ENCODE measurements at places on chromosomes 2 and 18.
A peak's percentile ranks its signal among the peaks of the same experiment; 100 is the strongest.

DNA sequence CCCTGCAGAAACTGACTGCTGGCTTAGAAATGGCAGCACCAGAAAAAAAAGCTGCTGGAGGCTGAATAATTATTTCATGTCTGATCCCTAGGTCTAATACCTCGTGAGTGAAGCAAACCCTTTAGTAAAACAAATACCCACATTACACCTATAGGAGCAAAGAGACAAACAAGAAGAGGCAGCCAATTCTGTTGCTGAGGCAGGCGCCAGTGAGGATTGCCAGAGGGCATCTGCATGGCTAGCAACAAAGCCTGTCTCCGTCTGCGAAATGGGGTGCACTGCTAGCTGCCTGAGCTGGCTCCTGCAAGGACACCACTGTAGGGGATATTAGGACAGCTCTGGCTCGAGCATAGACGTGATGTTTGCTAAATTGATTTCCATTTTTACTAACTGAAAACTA lies 509.7 kb downstream of the TDRD15 start:
- DNase-seq, result no peak

DNA sequence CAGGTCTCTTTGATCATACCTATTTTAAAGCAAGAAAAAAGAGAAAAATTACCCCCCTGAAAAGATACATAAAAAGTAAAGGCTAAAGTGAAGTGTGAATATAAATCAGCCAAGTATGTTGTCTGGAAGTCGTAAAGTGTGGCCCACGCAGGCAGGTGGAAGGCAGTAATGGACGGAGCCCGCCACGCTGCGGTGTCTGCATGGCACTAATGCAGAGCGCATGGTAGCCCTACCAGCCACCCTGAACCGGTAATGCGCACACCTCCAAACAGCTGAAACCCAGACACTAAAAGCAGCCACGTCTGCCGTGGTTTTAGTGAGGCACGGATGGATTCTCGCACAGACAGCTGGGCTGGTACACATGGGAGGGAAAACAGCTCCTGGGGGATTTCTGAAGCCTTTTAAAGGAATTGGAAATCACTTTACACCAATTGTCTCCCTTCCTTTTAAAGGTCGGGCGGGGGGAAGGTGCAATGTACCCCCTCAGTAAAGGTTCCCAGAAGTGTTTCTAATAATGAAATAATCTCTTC lies 615.2 kb downstream of the CNTNAP5 start:
- no peak for DNase-seq

DNA sequence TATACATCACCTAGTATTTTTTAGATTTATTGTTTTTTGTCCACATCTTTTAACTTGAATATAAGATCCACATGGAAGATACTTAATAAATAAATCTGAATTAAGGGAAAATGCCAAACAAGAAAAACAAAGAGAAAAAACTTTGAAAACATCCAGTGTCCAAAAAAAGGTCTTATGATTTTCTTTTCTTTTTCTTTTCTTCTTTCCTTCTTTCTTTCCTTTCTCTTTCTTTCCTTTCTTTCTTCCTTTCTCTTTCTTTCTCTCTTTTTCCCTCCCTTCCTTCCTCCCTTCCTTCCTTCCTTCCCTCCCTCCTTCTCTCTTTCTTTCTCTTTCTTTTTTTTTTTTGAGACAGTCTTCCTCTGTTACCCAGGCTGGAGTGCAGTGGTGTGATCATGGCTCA lies 29.6 kb upstream of the WIPF1 start:
- DNase-seq, result no peak

- no peak for DNase-seq
Observed at GRCh38 chr18:54871231-54871630, 43.0 kb downstream of the RAB27B start.

GRCh38 chr2:98664323-98664722 lies 55.9 kb downstream of the UNC50 start:
- DNase-seq, result peak; percentile 18

DNA sequence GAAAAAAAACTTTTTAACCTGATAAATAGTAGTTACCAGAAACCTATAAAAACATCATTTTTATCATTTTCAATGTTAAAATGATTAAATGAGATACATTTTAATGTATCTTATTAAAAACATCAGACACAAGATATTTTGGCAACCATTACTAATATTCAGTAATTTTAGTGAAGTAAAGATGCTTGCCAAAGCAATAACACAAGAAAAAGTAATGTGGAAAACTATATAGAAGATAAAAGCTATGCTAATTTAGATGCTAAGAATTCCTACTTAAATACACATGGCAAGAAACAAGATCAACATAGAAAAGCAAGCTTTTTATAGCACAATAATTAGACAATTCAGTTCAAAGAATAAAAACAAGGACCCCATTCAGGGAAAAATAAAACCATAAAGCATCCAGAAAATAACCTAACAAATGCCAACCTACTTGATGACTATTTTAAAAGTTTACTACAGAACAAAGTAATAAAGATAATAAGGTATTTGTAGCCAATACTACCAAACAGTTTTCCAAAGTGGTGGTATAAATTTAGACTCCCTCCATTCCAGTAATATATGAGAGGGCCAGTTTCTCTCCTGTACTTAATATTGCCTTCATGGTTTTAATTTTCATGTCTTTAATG lies 489.5 kb downstream of the CDH2 start:
- no peak for DNase-seq

- DNase-seq, result no peak
Observed at GRCh38 chr2:218746470-218746795, 35.5 kb upstream of the CYP27A1 start.

DNA sequence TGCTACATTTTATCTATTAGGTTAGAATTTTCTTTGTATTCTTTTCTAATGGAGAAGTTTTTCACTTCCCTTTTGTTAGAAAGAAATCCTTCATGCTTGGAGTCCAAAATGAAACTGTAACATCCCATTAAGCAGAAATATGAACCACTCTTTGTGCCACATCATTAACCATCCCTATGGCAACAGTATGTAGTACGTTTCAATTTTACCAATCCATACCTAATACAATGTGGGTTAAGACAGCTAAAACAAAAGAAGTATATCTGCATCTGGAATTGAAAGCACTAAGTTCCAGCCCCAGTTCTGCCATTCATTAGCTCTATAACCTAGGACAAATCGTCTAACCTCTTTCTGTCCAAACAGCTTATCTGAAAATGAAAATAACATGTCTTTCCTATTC lies 409.2 kb upstream of the SPHKAP start:
- no peak for DNase-seq

DNA sequence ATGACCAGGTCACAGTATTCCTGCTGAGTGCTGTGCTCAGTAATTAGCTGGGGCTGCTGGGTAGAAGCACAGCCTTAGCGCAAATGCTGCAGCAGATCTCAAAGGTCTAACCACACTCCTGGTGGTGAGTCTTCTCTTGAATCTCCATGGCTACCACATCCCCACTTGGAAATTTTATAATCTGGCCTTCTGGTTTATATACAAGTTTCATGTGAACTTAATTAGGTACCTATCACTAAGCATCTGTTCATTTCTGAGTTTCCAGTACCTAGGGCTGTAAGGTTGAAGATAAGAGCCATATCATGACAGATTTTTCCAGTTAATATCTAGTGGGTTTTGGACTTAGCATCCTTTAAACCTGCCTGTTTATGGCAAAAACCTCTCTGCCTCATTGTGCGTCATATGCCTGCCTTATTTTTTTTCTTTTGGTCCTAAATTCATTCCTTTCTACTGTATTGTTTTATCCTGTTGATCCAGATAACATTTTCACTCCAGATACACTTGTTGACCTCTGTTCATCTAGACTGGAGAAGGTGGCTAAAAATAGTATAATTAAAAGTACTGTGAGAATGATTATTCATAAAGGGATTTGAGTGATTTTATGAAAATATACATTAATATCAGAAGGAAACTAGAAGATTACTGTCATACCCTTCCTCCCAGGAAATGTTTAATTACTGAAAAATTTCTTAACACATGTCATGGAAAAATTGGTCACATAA lies 168.4 kb upstream of the THUMPD2 start:
- no peak for DNase-seq

DNA sequence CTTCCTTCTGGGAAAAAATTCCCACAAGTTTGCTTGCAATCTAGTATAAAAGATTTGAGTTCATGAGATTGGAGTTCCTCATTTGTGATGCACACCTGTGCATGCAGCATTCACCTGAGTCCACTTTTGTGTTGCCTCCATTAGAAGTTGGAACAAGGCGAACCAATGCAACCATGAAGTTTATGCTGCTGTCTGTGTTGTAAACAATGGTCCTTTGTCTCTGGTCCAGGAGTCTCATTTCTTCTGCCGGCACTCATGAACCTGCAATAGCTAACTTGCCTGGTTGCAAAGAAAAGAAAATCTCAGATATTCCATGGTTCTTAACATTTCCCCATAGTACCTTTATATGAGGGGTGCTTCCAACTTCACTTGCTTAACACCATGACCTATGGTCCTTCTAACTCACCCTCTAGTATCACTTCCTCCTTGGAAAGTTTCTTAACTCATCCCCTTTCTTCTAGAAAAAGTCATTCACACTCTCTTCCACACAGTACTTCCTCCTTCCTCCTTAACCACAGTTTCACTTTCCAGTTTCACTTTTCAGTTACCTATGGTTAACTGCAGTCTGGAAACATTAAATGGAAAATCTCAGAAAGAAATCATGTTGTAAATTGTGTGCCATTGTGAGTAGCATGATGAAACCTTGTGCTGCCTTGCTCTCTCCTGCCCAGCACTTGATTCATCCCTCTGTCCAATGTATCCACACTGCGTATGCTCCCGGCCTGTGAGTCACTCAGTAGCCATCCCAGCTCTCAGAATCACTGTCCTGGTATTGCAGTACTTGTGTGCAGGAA lies 128.8 kb upstream of the TRIB2 start:
- DNase-seq, result peak; percentile 92

GRCh38 chr2:194103941-194104659 lies 1552.9 kb upstream of the SLC39A10 start:
- peak; percentile 20 for DNase-seq

- no peak for DNase-seq
Observed at GRCh38 chr2:225379856-225380255, 19.7 kb upstream of the NYAP2 start.

- DNase-seq, result no peak
Observed at GRCh38 chr2:140061240-140061639, 1281.0 kb upstream of the NXPH2 start.

- no peak for DNase-seq
Observed at GRCh38 chr18:45019469-45019868, 338.8 kb downstream of the SETBP1 start.

GRCh38 chr18:74611765-74612164 lies 14.1 kb downstream of the ZNF407 start:
- no peak for DNase-seq

- DNase-seq, result peak; percentile 42
Observed at GRCh38 chr2:207045531-207045930, 106.2 kb downstream of the CPO start.

- DNase-seq, result peak; percentile 87
Observed at GRCh38 chr2:109382951-109383350, 230.8 kb downstream of the SEPTIN10 start.

DNA sequence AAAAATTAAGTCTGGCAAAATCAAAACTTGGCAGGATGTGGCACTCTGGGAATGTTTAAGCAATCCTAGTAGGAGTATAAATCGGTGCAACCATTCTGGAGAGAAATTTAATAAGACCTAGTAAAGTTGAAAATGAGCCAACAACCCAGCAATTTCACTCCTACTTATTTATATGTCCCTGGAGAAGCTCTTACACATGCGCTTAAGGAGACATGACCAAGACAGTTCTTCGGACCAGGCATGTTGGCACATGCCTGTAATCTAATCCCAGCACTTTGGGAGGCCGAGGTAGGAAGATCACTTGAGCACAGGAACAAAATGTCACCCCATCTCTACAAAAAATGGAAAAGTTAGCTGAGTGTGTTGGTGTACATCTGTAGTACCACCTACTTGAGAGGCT lies 374.6 kb upstream of the LYPD1 start:
- peak; percentile 13 for DNase-seq

- no peak for DNase-seq
Observed at GRCh38 chr2:85732467-85733120, 21.2 kb upstream of the ATOH8 start.

GRCh38 chr2:181596556-181596955 lies 60.3 kb downstream of the CERKL start:
- DNase-seq, result no peak

DNA sequence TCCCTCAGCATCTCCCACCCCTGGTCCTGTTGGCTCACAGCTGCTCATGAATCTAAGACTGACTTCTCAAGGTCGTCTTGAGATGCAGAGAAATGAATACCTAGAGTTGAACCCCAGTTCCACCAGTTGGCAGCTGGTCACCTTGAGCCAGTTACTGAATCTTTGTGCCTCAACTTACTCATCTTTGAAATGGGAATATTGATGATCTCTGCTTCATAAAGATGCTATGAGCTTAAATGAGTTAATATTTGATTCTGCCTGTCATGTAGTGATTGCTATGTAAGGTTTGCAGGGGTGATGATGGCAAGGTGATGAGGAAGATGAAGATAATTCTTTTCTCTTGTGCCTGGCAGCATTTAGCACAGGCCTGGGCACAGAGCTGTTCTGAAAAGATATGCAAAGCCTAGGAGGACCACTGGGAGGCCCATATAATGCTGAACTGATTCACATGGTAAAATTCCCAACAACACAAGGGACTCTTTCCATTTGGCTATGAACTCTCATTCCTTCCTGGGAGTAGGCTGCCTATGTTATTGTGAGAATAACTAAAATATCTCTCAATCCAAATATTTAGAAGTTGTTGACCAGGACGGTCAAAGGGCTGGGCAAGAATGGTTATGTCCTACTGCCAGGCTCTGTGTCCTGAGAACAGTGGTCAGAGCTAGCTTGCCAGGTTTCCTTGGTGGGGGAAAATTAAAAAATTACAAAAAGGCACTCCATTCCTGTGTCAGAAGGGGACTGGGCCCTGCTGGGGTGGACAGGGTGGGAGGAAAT lies 70.9 kb downstream of the APOB start:
- no peak for DNase-seq

GRCh38 chr2:171522052-171522787 lies at the start of gene CYBRD1:
Gene CYBRD1, plus strand, starts transcription at chr2:171522474. Its CDS starts 72 bp downstream, at chr2:171522546.
- peak; percentile 93 for DNase-seq

- no peak for DNase-seq
Observed at GRCh38 chr2:26767129-26767528, 3.0 kb downstream of the SLC35F6 start.

DNA sequence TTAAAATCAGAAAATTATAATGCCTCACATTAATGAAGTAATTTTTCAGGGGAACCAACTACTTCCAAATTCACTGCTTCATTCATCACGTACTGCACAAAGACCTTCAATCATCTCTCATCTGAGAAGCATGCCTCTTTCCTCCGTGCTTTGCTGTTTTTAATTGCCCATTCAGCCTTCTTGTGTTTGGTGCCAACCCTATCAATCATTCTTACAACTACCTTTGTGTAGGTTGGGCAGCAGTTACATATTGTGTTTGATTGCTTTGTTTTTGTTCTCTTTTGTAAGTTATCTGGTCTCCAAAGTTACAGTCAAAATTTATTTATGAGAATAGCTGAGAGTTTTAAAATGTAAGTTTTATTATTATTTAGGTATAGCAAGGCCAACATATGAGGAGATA lies 549.0 kb upstream of the SLC8A1 start:
- DNase-seq, result no peak
